Astrocyte of the hippocampus (primary cell): ENCODE measurements at places on chromosomes 2 and 18.

GRCh38 chr18:48554610-48555400 is 16.0 kb downstream of the CTIF start:
- no peak for DNase-seq

DNA sequence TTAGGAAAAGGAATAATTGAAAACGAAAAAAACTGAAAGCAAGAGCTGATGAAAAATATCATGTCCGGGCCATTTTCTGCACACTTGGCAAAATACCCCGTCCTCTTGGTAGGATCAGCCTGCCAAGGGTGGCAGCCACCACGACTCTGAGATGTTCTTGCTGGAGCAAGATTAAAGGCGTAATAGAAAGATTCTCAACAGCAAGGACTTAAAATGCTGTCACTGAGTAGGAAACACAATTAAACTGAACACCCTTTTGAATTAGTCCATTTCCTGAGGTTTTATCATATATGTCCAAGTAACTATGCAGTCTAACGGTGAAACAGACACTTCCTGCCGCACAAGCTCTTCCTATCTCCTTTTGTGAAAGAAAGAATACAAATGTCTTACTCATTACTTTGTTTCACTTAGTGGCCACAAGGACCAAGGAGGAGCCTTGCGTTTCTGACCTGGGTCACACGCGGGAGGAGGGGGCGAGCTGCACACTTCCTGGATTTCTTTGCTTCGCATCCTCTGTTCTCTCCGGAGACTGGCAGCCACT is 222.7 kb downstream of the PIEZO2 start:
- peak; percentile 42 for DNase-seq

- DNase-seq, result no peak
Observed at GRCh38 chr2:63977904-63978303, 41.3 kb downstream of the VPS54 start.

DNA sequence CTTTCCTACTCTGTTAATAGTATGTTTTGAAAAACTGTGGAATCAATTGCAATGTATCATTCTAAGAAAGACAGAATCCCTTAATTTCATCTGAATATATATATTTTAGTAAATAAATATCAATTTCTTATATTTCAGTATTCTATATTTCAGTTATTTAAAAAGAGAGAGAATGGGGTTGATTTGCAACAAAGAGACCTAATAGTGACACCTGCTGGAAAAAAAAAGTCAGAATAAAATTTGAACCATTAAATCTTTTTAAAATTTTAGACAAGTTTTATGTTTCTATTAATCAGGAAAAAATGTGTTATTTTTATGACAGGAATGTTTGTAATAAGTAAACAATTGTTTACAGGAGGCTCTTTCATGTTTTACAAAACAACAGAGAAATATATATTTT is 20.7 kb upstream of the CCNT2 start:
- no peak for DNase-seq

DNA sequence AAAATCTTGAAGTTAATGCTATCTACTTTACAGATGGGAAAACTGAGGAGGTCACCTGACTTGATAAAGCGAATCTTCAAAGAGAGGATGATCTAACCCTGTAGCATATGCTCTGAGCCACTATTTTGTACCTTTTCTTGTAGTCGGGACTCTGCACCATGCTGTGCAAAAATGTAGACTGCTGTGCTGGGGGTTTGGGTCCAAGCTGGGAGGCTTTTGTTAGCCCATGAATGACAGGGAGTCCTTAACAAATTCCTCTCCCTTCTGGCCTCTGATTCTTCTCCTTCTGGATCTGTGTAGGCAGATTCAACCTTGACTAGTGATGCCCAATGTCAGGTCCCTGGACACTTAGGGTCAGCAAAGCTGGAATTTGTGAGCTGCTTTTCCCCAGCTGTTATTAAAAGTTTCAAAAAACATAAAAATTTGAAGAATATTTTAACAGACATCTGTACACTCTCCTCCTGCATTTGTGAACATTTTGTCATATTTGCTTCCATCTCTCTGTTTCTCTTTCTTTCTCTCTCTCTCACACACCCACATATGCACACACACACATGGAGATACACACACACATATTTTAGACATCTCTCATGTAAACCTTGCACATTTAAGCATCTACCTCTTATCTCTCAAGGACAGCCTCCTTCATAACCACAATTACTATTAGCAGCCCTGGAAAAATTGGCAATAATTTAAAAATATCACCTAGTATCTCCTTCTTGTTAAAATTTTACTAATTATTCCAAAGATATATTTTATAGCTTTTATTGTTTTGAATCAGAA is 335.0 kb upstream of the TRIB2 start:
- no peak for DNase-seq

DNA sequence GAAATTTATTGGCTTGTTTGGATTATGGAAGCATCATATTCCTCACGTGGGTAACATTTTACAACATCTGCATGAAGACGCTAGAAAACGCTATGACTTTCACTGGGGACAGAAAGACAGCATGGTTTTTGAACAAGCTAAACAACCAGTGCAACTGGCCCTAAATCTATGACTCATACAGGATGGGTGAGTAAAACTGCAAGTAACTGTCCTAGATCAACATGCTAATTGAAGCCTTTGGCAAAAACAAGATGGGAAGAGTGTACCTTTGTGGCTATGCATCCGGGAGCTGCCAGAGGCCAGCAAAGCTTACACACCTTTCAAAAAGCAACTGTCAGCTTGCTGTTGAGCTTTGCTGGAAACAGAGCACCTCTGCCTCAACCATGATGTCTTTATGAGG is 1096.0 kb upstream of the DDX18 start:
- DNase-seq, result no peak

- DNase-seq, result no peak
Observed at GRCh38 chr2:29767606-29768335, 153.6 kb downstream of the ALK start.

DNA sequence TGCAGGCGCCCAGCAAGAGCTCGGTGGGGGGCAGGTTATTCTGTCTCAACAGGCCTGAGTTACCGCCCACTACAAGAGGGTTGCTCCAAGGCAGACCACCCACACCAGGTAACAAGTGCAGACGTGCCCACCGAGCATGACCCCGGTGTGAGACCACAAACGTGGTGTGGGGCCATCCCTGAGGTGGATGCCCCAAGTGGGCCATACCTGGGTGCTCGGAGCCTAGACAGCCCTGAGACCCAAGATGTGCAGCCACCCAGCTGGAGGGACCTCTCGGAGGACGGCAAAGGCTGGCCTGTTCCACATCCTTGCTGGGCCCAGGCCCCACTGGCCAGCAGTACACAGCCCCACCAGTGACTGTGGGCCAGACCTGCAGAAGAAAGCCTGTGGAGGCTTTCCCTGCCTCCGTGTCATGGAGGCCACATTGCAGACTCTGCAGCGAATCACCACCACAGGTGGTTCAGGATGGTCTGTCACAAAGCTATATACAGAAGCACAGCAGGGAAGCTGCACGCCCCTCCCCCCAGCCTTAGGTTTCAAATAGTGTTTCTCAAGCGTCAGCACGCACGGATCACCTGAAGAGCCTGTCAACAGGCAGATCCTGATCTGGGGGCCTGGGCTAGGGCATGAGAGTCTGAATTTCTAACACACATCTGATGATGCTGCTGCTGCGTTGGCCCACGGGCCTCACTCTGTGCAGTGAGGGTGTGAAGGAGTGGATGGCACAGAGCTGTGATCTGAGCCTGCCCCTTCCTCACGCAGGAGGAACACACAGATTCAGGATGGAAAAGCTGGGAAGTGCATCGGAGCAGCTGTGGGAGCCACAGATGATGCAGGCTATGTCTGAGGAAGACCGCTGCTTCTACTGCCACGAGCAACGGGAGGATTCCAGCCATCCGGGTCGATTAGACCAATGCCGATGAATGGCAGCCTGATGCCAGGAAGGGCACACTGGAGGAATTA is 96.8 kb downstream of the UXS1 start:
- no peak for DNase-seq

GRCh38 chr2:127680706-127681287 is 5.5 kb upstream of the LIMS2 start:
- DNase-seq, result no peak

DNA sequence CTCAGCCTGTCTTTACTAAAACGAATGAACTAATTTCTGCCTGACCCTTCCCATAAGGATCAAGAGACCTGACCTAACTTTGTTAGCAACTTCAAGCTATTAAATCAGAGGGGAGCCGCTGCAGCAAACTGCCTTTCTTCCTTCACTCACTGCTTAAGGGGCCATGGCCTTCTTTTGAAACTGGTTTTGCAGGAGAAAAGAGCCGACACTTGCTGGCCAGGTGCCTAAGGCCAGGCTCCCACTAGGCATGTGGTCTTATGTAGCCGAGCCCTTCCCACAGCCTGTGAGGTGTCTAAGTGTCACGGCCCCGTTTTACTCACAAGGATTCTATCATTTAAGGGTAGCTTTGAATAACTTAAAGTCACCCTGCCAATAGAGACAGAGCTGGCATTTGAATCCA is 130.8 kb downstream of the ZNF236 start:
- DNase-seq, result peak; percentile 61

DNA sequence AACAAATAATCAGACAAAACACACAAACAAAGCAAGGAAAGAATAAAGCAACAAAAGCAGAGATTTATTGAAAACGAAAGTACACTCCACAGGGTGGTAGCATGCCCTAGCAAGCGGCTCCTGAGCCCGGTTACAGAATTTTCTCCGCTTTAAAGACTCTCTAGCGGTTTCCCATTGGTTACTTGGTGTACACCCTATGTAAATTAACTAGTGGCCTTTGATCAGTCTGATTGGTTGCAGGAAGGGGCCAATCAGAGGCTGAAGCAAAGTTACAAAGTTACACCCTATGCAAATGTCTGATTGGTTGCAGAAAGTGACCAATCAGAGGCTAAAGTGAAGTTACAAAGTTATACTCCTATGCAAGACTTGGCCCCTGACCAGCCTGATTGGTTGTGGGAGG is 242.9 kb downstream of the LDLRAD4 start:
- no peak for DNase-seq

GRCh38 chr2:46555011-46555410 is 75.6 kb downstream of the TMEM247 start:
- no peak for DNase-seq

DNA sequence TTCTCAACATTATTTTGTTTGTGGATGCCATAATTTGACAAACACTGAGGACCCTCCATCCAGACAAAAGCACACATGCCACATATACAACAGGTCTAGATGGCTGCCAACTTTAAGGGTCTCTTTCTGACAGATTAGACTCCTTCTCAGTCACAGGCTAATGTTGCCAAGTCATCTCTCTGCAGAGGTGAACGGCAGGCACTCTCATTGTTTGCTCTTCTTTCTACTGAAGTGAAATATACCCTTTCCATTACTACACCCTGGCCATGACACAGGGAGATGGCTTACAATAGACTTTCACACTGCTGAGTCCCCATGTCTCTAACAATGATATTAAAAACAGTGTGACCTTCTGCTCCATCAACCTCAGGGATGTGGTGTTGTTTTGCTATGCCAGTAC is 47.5 kb upstream of the ZNF397 start:
- no peak for DNase-seq

DNA sequence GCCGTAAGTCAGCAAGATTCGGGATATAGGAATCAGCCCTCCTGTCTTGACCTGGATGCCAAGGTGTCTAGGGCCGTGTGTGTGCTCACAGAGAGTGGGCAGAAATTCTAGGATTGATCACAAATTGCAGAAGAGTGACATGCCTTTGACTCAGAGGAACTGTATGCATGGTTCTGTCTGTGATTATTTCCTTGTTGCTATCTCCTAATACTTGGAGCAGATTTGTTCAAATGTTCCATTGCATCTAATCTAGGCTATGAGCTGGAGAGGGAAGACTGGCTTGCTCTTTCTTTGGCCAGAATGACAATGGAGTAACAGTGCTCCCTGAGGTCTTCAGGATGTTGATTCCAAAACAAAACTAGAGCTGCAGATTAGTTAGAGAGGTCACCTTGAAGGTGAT is 115.0 kb downstream of the EN1 start:
- DNase-seq, result no peak

GRCh38 chr2:119123389-119123788 is 35.2 kb downstream of the C1QL2 start:
- no peak for DNase-seq

- no peak for DNase-seq
Observed at GRCh38 chr2:146068051-146068450, 1548.1 kb upstream of the ZEB2 start.

DNA sequence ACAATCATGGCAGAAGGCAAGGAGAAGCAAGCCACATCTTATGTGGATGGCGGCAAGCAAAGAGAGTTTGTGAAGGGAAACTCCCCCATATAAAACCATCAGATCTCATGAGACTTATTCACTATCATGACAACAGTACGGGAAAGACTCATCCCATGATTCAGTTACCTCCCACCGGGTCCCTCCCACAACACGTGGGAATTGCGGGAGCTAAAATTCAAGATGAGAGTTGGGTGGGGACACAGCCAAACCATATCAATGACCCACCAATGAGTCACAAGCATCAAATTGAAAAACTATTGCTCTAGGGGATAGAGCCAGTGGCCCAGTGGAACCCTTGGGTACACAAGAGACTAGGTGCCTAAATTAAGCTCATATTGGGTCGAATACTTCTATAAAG is 157.4 kb downstream of the FBXO15 start:
- no peak for DNase-seq

- DNase-seq, result no peak
Observed at GRCh38 chr2:27160191-27160590, 11.4 kb downstream of the TCF23 start.

GRCh38 chr18:49980896-49981295 is 167.6 kb upstream of the ACAA2 start:
- peak; percentile 16 for DNase-seq

DNA sequence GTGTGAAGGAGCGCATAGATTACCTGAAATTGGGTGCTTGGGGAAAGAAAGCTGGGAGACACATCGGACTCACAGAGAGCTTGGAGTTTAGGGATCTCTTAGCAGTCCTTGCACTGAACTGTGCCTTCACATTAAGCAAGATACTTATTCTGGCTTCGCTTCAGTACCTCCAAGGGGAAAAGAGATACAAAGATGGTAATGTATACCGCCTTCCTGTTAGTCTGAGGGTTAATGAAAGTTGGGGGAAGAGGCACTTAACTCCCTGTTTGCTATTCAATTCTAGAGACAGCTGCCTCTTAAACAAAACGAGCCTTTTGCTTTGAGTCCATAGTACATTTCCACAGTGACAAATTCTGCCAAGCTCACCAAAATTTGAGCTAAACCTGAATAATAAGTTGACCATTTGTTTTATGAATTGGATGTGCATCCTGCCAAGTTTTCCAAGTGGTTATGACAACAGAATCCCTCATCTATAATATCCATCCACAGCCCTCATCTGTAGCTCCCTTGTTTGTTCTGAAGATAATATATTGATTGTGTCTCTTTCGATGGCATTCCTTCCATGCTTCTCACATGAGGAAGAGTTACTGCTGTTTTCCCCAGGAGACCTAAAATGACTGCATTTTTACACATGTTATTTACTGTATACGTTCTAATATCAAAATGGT is 287.1 kb upstream of the ATP5MC3 start:
- no peak for DNase-seq

GRCh38 chr2:112839407-112840067 is 3.0 kb upstream of the IL1B start:
- DNase-seq, result no peak

- DNase-seq, result no peak
Observed at GRCh38 chr2:109188496-109188890, 59.5 kb downstream of the SH3RF3 start.
